ENCODE measurements at places on chromosomes 16 and 17.
A peak's percentile ranks its signal among the peaks of the same experiment; 100 is the strongest.

DNA sequence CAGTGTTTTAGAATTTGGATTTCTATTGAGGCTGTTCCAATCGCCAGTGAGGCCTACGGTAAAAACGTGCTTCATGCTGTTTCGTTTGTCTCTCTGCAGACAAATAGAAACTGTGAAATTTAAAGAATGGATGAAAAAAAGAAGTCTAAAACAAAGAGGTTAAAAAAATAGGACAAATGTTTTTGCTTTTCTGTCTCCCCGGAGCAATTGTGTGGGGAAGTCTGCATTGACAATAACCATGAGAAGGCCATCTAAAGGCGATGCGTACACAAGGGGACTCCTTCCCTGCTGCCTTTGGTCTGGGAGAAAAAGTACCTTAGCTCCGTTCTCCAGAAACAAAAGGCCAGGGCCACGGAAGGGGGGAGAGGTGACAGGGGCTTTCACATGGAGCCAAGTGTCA lies 4.6 kb upstream of the ZFHX3 start:
- no peak for DNase-seq

DNA sequence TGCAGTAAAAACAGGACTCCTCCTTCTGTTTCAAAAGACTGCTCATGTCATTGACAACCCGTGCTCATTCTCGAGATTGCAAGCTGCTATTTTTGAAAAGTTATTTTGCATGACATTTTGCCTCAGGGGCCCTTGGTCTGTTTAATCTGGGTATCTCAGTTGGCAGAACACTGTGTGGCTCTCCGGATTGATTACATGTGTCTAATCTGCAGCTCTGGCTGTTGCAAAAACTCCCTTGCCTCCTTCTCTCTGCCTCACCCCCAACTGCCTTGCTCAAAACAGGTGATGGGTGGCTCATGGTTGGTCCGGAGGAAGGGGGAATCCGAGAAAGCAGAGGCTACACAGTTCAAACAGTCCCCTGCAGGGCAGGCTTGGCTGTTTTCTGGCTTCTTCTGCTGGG lies 25.3 kb downstream of the GINS3 start:
- no peak for DNase-seq

- peak; percentile 95 for DNase-seq
These were observed at the start of the genes PTRH2 and VMP1 for GRCh38 chr17:59707149-59707970. TSS of gene PTRH2 (minus strand) at chr17:59707430. CDS start at chr17:59697978, 9,452 bp downstream. TSS of gene VMP1 (plus strand) at chr17:59707654. CDS start at chr17:59731447, 23,793 bp downstream.

DNA sequence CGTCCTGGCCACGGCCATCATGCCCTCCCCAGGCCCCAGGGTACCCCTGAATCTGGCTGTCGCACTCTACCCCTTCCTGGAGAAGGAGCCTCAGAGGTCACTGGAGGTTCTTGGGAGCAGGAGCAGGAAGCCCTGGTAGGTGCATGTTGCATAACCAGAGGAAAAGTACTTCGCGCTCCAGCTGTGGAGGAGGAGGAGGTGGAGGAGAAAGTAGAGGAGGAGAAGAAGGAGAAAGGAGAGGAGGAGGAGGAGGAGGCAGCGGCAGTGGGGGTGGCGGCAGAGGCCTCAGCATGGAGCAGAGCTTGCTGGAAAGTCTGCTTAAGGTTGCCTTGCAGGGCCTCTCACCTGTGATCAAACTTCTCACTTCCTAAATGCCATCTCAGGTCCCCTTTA lies 61.8 kb downstream of the BAIAP2 start:
- no peak for DNase-seq

DNA sequence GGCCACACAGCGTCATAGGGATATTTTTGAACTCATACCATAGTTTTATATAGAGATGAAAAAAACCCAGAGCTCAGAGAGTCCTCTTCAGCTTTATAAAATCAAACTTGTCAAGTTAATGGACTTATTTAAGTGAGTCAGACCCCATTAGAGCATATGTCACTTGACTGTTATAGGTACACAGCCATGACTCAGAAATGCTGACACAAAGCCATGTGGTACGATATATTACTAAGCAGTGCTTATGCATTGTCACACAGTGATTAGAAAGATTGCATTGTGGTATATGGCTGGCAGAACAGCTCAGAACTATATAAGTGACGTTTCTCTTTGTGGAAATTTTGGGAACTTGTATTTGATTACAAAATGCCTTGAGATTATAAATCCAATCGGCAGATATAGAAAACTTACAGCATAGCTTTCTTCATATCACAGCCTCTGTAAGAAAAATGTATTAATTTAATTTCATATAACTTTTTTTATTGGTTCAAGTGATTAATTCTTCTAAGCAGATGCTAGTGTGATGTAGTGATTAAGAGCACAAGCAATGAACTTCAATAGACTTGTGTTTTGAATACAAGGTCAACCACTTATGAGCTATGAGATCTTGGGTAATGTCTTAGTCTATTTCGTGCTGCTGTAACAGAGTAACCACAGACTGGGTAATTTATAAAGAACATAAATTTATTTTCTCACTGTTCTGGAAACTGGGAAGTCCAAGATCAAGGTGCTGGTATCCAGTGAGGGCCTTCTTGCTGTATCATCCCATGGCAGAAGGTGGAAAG lies 25.8 kb upstream of the GINS3 start:
- DNase-seq = no peak

- no peak for DNase-seq
These were observed 13.3 kb downstream of the TVP23A start for GRCh38 chr16:10805334-10805733.

GRCh38 chr17:47714773-47715396 lies 18.2 kb upstream of the TBX21 start:
- no peak for DNase-seq

DNA sequence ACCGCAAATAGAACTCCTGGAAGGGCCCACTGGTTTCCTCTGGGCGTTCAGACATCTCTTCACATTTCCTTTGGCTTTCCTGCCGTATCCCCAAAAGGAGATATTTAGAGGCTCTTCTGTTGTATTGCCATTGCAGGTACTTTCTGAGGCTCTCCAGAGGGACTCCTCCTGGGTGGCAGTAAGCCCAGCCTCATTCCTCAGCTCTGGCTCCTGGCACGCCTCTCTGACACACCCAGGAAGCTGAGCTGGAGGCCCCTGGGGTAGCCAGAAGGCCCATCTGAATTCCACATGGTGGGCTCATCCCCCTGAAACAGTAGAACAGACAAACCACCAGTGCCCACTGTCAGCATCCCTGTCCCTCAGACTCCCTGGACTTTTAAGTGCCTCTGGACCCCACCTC lies 206.7 kb downstream of the PARN start:
- no peak for DNase-seq

DNA sequence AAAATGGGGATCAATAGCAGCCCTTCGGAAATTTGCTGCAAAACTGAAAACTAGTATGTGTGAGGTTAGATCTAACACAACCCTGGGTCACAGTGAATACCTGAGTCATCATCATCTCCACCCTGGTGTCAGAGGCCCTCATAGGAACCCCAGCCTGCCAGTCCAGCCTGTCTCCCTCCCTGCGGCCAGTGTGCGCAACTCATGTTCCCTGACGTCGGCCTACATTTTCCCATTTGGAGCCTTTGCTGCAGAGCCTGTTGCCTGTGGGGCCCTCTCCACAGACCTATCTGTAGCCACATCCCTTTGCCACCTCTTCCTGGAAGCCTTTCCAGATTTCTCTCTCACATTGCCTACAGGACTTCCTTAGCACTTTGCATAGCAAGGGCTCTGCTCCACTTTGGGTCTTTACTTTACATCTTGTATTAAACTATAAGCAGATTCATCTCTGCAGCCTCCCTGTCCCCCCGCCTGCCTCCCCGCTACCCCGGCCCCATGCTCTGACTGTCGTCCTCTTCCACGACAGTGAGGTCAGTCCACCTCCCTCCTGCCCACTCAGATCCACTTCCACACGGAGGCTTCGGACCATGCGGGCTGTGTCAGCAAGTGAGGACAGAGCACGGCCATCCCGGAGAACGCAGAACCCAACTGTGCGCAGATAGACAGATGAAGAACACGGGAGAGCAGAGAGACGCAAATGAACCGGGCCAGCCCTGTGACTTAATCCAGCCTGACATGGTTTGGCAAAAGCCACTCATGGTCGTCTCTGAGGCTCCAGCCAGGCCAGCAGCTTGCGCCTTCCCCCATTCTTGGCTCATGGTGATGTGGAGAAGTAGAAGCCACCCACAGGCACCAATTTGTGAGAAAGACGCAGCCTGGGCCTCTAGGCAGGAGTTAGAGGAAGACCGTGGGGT lies 31.0 kb downstream of the NGFR start:
- DNase-seq = no peak

DNA sequence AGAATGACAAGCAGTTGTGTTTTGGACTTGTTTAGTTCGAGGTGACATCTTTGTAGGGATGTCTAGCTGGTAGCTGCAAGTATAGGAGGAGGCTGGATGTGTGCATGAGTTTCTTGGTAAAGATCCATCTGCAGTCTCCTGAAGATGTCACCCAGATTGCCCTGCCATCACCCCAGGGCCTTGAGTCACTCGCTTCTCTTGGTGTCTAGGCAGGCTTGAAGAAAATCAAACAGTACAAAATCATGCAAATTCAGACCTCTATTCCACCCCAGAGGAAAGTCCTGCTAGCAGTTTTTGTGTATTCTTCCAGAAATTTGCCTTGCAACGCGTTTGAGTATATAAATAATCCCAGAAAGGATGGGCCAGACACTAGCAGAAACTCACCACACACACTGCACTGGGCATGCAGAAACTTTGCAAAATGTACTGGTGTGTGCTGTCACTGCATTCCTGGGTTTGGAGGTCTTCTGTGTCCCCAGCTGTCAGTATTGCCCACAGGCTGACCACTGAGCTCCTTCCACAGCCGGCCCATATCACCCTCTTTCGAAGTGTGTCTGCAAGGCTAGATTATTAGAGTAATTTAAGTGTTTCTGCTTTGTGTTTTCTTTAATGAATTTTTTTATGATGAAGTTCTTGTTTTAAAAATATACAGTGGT lies 51.5 kb downstream of the TENT4B start:
- DNase-seq = no peak

DNA sequence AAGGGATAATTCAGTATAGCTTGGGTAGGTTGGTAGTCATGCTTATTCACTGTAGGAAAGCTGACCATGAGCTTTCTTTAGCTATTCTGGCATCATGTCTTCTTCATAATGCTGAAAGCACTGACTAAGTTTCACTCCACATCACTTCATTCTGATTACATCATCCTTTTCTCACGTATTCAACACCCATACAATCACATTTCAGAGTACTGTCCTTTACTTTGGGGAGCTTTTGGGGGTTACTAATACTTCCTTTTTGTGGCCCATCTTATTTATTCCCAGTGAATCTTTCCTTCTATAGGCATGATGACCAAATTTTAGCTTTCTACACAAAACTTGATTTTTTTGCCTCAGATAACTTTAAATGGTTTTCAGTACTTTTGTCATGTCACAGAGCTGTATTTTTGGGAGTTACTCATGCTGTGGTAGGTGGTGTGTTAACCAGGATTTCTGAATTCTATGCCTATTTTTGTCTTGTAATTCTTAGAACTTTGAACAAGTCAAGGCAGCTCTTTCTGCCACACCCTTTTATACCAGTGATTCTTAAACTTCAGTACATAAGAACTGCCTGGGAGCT lies 23.5 kb downstream of the TADA2A start:
- DNase-seq = no peak

GRCh38 chr16:64590513-64590912 lies 531.4 kb downstream of the CDH11 start:
- no peak for DNase-seq

DNA sequence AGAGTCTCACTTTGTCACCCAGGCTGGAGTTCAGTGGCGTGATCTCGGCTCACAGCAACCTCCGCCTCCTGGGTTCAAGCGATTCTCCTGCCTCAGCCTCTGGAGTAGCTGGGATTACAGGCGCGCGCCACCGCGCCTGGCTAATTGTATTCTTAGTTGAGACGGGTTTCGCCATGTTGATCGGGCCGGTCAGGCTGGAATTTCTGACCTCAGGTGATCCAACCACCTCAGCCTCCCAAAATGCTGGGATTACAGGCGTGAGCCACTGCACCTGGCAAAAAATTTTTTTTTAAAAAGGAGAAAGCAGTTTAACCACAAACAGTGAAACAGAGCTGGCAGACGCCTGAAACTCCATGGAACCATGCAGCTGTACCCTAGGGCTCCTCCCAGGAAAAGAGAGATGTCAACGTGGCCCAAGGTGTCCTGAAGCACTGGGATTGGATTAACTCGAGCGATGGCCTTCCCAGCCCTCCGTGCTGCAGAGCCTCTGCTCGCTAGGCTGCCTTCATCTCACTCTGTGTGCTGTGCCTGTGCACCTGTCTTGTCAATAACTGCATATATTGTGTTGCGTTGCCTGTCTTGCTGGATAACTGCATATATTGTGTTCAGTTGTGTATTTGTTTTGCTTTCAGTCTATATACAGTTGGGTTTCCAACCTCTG lies 29.6 kb upstream of the FOXK2 start:
- DNase-seq = no peak

GRCh38 chr17:80475910-80476876 lies at the start of gene NPTX1:
TSS of gene NPTX1 (minus strand) at chr17:80476607. CDS start at chr17:80476446, 161 bp downstream.
- no peak for DNase-seq

DNA sequence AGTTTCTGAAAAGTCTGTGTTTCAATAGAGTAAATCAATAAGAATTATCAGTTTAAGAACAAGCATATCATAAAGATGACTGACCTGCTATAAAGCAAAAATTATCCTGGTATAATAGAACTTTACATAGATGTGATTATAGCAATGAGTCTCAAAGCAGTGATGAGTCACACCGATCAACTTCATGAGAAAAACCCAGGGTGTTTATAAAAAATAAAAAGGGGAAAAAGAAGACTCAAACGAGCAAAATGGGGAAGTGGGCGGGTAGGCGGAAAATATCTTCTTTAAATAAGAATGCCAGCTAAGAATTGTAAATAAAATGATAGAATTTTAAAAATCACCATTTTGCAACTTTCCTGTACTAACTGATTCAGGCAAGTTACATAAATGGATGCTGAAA lies 46.8 kb downstream of the BRIP1 start:
- no peak for DNase-seq

DNA sequence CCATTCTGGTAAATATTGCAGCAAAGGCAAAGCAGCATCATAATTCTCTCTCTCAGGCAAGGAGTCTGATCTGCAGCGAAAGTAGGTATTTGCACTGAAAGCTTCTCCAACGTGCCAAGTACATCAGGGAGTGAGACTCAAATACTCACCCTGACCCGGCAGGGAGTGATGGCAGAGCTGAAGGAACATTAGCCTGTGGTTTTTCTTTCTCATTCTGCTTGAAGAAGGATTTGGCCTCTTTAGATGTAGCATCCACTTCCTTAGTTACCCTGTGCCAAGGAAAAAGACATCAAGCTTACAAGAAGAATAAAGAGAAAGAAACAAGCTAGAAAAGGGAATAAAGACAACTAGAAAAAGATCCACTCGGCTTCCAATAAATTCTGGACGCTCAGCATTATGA lies 38.4 kb downstream of the CFDP1 start:
- no peak for DNase-seq

- DNase-seq = no peak
These were observed 1437.4 kb downstream of the CDH11 start for GRCh38 chr16:63684149-63685101.

DNA sequence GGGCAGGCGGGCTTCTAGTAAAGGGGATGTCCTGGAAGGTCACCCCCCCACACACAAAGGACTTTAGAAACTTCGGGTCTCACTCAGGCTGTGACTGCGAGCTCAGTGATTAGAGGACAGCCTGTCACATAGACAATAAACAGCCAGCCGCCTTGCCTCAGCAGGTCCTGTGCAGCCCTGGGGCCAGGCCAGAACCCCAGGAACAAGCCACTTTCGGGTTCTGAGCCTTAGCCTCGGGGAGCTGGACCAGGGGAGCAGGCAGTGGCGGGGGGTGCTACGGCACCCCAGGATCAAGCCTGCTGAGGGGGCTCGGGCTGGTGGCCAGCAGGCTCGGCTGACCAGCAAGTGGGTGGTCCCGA lies 1.1 kb downstream of the GAS7 start:
- DNase-seq = no peak
